ENCODE measurements at places on chromosomes 5 and 9.

- DNase-seq: no peak
Observed at GRCh38 chr5:106408141-106408540, 1262.6 kb downstream of the EFNA5 start.

GRCh38 chr9:86645303-86645702, 291.1 kb upstream of the TUT7 start:
- DNase-seq: no peak

DNA sequence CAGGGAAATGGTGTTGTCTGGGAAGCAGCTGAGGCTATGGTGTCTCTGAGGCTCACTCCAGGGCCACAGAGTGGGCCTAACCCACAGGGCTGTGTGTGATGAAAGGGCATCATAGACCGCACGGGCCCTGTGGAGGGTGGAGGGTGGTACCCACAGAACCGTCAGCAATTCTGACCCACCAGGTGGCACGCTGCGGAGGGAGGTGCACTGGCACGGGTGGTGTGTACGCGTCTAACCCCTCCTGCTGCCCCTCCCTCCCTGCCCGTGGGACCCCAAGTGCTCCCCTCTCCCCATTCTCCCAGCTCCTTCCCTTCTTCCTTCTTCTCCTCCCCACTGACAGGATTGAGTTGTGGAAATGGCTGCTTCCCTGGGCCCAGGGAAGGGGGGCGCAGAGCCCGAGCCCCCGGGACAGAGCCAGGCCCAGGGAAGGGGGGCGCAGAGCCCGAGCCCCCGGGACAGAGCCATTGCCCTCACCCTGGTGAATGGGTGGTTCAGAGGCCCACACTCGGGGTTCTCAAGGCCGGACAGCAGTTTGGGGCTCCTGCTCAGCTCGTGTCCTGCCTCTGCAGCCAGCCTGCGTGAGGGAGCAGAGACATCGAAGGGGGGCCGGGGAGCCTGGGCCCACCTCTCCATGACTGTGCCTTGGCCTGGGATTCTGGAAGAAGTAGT, 6.8 kb downstream of the LCN10 start:
- DNase-seq: no peak

DNA sequence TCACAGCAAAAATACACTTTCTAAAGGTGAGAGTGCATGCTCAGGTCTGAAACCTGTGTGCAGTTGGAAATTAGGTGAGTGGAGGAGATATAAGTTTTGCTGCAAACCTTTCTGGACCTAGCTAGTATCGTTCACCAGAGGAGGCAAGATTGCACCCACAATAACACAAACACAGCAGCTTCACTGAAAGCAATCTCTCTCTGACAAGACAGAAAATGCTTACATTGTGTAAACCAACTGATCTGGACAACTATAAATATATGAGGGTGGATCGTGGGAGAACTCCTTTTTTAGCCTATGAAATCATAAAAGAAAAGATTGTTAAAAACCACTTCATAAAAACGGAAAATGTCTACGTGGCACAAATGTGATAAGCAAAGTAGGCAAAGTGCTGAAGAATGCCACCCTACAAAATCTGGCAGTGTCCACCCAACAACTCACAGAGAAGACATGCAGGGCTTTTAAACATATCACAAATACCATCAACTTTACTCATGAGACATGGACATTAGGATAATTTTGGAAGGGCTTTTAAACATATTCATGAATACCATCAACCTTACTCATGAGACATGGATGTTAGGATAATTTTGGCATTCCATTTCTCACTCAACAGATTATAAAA, 134.3 kb downstream of the CDH18 start:
- no peak for DNase-seq

- DNase-seq: peak; percentile 65
Observed at GRCh38 chr9:33374634-33375237, 27.6 kb downstream of the AQP7 start.

GRCh38 chr5:143801252-143801939, 10.6 kb upstream of the HMHB1 start:
- no peak for DNase-seq

- DNase-seq: no peak
Observed at GRCh38 chr9:2344436-2344835, 277.2 kb upstream of the VLDLR start.

DNA sequence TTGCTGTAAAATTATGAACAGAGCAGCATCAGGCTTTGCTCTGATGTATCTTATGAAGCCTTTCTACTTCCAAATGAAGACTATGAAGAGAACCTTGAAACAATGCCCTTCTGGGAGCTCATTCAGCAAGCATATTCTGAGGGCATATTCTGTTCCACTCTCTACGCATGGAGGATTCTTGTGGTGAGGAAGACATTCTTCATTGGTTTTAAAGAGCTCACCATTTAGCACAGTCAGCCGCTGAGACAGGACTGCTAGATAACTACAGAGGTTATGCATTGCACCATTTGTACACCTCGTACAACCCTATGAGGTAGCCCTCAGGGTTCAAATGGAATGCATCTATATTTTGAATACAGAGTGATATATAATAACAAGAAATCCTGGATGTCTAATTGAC, 61.0 kb downstream of the INVS start:
- DNase-seq: no peak

DNA sequence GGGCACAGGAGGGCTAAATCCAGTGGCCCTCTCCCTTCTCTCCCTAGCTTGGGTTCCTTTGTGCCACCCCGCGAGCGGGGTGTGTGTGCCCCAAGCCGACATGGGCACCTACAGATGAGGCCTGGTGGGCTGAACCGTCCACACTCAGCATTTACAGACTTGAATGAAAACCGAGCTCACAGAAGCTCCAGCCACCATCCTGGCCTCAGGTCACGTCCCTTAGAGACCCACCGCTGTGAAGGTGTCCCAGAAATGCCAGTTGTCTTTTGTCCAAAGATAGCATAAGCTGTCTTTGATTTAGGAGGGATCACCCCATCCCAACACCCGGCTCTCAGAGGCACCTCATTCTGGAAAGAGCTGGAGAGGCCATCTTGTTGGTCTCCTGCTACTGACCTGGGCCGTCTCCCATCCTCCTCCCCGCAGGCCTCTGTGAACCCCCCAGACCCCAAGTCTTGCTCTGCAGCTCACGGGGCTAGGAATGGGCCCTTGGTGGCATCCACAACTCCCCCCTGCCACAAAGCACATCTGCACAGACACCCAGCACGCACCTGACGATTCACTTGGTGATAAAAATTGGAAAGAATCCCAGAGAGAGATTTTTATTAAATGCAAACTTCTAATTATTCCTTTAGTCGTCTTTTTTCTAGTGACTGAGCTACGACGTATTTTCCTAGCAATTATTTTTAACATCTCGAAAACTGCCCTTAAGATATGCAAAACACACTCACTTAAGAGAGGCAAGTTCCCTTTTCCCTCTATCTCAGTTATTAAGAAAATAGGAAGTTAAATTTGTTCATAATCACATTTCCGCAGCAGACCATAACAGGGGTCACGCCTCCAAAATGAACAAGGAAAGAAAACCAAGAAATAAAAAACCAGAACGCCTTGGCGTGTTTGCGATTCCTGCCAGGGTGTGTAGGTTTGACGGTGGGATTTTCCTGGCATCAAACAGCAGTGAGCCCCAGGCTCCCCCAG, 80.5 kb upstream of the LMX1B start:
- no peak for DNase-seq

GRCh38 chr9:108156270-108156998, 666.9 kb upstream of the KLF4 start:
- DNase-seq: no peak

- no peak for DNase-seq
Observed at GRCh38 chr9:84294241-84294950, 46.2 kb downstream of the SLC28A3 start.

- no peak for DNase-seq
Observed at GRCh38 chr9:112505607-112506006, 19.0 kb downstream of the KIAA1958 start.

DNA sequence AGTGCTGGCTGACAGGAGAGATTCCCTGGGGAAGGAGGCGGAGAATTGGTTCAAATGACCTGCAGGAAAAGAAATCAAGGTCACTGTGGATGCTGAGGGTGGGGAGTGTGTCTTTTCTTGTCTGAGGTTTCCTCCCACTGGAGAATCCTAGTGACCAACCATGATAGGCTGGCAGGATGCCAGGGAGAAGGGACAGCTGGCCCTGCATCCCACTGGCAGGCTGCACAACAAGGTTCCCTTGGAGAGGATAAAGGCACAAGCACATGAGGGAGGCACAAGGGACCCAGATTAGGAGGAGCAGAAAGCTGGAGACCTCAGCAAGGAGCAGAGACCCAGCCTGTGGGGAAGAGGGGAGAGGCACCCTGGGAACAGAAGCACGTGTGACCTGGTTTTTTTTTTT, 11.4 kb upstream of the ZDHHC12 start:
- no peak for DNase-seq

GRCh38 chr5:124651663-124652513, 94.6 kb downstream of the ZNF608 start:
- peak; percentile 81 for DNase-seq

GRCh38 chr5:16844952-16845351, 91.1 kb downstream of the MYO10 start:
- DNase-seq: no peak

GRCh38 chr5:134145041-134145757, 30.7 kb downstream of the TCF7 start:
- no peak for DNase-seq

- no peak for DNase-seq
Observed at GRCh38 chr5:57416278-57416994, 66.2 kb downstream of the ACTBL2 start.

DNA sequence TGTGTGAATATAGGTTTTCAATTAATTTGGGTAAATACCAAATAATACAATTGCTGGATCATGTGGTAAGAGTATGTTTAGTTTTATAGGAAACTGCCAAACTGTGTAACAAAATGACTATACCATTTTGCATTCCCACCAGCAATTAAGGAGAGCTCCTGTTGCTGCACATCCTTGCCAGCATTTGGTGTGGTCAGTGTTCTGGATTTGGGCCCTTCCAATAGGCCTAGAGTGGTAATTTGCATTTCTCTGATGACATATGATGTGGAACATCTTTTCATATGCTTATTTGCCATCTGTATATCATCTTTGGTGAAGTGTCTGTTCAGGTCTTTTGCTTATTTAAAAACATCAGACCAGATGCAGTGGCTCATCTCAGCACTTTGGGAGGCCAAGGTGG, 11.6 kb upstream of the RFK start:
- DNase-seq: no peak

DNA sequence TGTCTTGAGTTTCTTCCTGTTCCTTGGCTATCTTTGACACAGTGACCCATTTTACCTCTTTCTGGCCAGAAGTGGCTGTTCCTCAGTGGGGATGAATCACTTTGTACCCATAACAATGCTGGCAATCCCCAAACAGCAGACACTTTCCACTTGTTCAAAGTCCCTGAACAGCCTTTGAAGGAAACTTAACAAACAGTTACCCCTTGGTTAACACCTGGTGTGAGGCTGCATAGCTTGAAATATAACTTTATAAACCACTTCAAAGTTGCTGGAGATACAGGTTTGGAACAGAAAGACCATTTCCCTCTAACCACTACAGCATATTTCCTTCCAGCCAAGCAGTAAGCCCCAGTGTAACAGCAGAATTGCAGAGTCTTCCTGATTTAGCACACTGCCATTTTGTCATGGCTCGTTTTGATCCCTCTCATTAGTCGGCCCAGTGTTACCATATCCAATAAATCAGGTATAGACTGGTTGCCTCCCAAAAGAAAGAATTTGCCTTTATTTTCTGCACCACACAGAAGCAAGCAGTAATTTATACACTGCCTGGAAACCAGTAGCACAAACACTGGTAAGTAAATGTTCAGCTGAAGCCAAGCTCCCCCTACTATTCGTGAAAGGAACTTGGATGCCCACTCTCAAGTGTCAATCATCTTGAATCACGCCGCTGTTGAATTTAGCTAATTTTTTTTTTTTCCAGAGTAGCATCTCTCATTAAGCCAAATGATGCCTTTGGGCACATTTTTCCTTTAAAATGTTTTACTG, 225.9 kb downstream of the PIK3R1 start:
- DNase-seq: no peak

- no peak for DNase-seq
Observed at GRCh38 chr5:9534881-9535517, 10.9 kb downstream of the SEMA5A start.

DNA sequence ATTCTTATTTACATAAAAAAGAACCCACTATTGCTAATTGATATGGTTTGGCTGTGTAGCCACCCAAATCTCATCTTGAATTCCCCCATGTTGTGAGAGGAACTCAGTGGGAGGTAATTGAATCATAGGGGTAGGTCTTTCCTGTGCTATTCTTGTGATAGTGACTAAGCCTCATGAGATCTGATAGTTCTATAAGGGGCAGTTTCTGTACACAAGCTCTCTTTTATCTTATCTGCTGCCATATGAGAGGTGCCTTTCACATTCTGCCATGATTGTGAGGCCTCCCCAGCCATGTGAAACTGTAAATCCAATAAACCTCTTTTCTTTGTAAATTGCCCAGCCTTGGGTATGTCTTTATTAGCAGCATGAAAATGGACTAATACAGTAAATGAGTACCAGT, 58.2 kb upstream of the PRR16 start:
- DNase-seq: no peak
